ENCODE measurements at places on chromosomes 3 and 15.

DNA sequence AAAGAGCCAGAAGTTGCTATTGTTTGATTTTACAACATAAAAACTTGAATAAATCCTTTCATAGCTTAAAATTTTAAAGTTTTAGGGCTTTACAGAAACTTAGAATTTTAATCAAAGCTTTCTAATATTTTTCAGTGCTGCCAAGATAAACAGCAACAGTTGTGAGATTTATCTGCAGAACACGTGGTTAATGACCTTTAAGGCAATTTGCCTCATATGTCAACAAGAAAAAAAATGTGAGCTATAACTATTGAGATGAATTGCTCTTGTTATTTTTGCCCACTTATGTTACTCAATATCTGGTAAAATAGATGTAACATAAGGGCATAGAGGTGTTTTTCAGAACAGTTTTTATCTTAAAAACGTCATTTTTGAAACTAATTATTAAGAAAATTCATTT is 96.7 kb upstream of the NECTIN3 start:
- no peak for DNase-seq

- DNase-seq, result no peak
These were observed 87.7 kb downstream of the RBPMS2 start for GRCh38 chr15:64687688-64688087.

- no peak for DNase-seq
These were observed 44.1 kb downstream of the UMPS start for GRCh38 chr3:124774327-124774718.

GRCh38 chr15:58269455-58270414 is 131.6 kb downstream of the AQP9 start:
- no peak for DNase-seq

DNA sequence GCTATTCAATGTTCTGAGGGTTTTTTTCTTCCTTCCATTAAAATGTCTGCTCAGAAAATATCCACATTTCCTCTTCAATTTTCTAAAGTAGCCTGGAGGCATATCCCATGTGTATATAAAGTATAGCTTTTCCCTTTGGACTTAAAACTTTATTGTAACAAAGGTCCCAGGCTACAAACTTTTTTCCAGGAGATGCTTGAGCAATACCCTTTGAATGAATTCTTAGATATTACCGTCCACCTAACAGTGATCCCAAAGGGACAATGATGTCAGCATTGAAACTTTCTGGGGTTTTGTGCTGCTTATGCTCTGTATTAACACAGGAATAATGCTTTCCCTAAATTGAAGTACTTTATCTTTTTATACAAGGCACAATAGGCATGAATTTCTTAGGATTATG is 525.2 kb downstream of the CADM2 start:
- DNase-seq, result no peak

DNA sequence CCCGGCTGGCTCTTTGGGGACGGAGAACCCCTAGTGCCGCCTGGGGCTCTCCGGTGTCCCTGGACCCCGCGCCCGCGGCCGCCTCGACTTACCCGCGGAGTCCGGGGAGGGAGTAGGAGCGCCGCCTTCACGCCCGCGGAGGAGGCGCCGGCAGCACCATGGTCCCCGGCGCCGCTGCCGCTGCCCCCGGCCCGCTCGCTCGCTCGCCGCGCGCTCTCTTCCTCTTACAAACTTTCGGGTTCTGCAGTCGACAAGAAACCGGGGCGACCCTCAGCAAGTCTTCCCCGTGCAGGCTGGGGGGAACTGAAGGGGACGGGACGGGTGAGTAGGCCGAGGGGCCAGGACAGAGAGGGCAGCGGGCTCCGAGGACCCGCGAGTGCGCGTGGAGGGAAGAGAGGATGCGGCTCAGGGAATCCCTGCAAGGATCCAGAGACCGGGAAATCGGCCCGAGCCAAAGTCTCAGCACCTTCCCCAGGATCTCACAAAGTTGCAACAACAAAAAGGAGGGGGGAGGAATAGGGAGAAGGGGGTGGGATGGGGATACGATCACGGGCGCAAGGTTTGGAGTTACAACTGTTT is 2.0 kb downstream of the FOXP1 start:
- DNase-seq, result no peak

- DNase-seq, result no peak
These were observed 188.5 kb downstream of the ALCAM start for GRCh38 chr3:105555206-105555605.

DNA sequence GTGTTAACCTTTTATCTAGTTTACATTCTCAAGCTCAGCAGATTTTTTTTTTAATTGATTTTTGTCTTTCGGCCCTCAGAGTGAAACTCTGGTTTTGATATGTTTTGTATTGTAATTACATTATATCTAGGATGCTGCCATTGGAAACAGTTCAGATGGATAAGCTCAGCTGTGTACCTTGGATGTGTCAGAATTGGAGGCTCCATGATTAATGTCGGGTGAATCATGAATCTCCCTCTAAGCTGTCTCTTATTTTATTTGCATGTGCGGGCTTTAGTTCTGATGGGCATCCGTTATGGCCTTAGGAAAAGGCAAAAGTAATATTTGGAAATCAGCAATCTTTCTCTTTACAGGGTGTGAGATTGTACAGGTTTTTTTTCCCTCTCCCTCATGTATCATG is 4.2 kb downstream of the PTPRG start:
- no peak for DNase-seq

GRCh38 chr3:58305882-58306711 is at the start of the genes HTD2 and RPP14:
Gene HTD2 (plus strand): TSS chr3:58306520. CDS start chr3:58317614, 11,094 bp downstream.
Gene RPP14 (plus strand): TSS chr3:58306245. CDS start chr3:58310330, 4,085 bp downstream.
- DNase-seq, result peak; percentile 99

DNA sequence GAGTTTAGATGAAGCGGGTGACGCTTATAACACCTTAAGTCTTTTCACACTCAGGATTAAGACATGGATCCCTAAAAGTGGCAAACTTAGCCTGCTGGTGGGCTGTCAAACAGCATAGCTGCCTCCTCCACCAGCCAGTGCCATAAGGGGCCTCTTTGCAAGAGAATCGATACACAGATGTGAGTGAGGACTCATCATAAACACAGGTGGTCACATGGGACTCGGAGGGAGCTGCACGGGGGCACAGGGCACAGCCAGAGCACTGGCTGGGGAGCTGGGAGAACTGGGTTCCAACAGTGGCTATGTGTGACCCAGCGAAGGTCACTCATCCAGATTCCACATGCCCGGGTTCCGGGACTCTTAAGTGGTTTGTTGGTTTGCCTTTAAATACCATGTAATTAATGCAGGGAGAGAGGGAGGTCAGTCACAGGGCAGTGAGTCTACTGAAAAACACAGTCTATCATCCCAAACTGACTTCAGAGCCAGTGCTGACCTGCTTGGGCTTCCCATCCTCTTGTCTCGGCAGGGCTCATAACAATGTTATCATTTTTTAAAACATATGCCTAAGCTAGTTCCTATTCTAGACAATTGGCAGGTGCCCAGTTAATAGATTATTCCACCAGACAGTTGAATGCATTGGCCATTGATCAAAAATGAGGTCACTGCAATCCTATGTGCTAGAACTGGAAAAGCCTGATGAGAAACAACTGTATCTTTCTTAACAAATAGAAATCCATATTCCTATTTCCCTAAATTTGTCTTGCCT is 51.8 kb downstream of the SLC12A8 start:
- DNase-seq, result no peak

GRCh38 chr3:155602307-155602706 is 142.6 kb downstream of the PLCH1 start:
- DNase-seq, result no peak

GRCh38 chr3:115164374-115165221 is 17.5 kb upstream of the ZBTB20 start:
- DNase-seq, result no peak

DNA sequence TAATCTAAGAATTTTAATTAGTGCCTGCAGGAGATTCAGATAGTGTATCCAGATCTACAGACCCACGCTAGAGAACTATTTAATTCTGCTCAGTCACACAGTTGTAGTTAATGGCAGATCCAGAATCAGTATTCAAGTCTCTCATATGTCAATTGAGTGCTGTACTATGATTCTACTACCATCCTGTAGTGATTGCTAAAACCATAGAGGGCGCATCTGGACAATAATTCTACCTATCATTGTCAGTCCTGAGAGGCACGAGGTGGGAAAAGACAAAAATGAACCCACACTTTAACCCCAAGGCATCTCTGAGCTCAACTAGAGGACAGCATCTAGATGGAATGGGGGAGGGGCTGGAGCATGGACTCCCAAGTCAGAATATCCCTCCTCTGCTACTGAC is 22.7 kb downstream of the DHX36 start:
- DNase-seq, result no peak

GRCh38 chr3:170759511-170760173 is 110.4 kb downstream of the RPL22L1 start:
- DNase-seq, result no peak

- DNase-seq, result no peak
These were observed 65.7 kb downstream of the CDIN1 start for GRCh38 chr15:36645106-36645505.

DNA sequence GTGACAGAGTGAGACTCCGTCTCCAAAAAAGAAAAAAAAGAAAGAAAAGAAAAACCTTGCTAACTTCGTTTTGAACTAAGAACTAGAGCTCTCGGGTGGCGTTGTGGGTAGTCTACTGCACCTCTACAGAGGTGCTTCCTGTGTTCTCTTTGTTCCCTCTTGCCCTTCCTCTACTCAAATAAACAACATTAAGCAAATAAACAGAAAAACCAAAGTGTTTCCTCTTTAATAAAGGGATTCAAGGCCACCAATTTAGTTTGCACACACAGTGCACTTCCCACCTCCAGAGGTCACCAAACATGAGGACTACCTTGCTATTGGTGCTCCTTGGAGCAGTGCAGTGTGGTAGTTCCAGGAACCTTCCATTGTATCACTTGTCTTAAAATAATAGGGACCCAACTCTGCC is 354.2 kb upstream of the TBL1XR1 start:
- no peak for DNase-seq

DNA sequence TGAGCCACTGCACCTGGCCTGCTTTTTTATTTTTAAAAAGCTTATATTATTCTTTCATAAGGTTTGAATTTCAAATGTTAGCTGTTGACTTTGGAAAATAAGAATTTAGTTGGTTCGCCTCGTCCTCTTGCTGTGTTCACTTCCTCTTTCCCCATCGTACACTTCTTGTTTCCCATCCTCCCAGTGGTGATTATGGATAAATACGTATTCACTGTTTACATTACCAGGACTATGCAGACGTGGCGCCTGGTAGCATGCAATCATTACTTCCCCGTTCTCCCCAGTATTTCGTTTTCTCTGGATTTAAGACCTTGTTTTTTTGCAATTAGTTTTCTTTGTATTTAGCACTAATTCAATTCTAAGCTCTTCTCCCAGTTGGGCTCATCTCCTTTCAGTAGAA is 70.1 kb downstream of the LMLN start:
- no peak for DNase-seq

DNA sequence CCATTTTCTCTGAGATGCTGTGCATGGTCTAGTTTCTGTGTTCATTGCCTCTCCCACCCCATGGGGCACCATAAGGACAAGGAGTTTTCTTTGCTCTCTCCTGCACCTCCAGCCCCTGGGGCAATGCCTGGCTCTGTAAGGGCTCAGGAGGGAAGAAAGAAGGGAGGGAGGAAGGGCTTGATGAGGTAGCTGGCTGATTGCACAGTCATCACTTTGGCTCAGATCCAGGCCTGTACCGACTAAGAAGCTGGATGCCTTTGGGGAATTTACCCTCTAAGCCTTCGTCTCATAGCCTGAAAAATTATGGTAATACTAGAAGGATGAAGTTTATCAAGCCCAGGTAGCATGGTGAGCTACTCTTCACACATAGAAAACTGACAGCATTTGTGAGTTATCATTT is 382.9 kb downstream of the GABRG3 start:
- DNase-seq, result no peak

- no peak for DNase-seq
These were observed 1159.1 kb downstream of the SI start for GRCh38 chr3:163919154-163919553.

GRCh38 chr3:120892921-120893320 is 15.1 kb upstream of the STXBP5L start:
- no peak for DNase-seq

GRCh38 chr3:76646921-76647562 is 392.9 kb upstream of the ROBO2 start:
- no peak for DNase-seq

DNA sequence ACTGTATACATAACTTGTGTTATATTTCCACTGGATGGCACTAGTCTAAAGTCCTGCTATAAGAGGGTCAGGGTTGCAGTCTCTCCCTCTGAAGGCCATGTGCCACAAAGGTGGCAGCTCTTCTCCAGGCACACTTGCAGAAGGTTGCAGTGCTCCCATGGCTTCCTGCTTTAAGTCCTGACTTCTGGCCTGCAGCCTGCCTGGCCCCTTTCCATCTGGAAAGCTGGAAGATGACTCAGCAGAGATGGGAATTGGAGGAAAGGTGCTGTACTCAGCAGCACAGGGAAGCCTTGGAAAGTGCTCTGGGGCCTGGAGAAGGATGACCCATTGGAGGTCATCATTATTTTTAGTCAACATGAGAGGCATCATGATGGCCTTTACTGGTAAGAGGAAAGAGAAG is 40.9 kb upstream of the MRPL3 start:
- DNase-seq, result no peak

DNA sequence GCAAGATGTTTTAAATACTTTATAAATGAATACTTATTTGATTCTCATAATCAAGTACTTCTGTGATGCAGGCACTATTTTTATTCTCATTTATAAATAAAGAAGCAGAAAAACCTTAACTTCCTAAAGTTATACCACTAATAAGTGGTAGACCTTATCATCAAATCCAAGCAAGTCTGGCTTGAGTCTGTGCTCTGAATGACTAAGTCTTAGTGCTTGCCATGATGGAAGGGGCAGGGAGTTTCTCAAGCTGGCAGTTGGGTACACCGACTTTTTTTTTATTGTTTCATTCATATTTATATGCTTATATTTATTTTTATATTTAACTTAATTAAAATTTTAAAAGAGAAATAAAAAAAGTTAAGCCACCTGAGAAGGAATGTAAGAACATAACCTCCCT is 23.6 kb downstream of the SLMAP start:
- no peak for DNase-seq

DNA sequence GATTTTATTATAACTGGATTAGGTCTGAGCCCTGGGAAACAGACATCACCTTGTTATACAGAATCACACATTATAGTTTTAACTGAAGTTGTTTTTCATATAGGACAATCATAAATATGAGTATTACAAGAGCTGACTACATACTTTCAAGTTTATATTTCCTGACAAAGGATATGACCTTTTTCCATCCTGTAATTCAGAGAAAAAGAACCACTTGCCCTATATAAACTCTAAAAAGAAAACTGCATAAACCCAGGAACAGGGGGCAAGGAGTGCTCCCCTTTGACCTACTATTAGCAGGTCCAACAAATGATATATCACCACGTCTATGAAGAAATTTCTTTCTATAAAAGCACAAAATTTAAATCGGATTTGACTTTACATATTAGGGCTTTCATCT is 20.9 kb downstream of the B3GALNT1 start:
- no peak for DNase-seq

DNA sequence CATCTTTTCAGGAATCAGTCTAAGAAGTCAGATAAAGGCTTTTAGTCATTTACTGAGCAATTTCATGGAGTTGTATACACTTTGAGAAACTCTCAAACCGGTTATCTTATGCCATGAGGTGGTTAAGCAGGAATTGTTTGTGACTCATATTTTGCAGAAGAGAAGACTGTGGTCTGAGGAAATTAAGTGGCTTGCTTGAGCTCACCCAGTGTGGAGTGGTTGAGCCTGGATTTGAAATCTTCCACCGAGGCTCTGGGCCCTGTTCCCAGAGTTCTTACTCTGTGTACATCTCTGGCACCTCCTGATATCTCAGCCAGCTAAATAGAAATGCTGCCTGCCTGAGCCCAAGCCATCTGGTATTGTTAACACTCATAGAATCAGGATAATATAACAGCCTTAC is 37.8 kb upstream of the BCL6 start:
- no peak for DNase-seq

GRCh38 chr3:34139566-34139965 is 341.1 kb downstream of the PDCD6IP start:
- DNase-seq, result no peak

GRCh38 chr3:160133757-160134156 is 91.5 kb upstream of the C3orf80 start:
- DNase-seq, result no peak
